Central memory CD4-positive, alpha-beta T cell (primary cell): ENCODE measurements at places on chromosomes 13 and 19.

GRCh38 chr13:27423333-27423732 is 1.1 kb upstream of the GTF3A start:
- DNase-seq = no peak

GRCh38 chr19:7260161-7260560 is 34.1 kb downstream of the INSR start:
- DNase-seq = no peak

DNA sequence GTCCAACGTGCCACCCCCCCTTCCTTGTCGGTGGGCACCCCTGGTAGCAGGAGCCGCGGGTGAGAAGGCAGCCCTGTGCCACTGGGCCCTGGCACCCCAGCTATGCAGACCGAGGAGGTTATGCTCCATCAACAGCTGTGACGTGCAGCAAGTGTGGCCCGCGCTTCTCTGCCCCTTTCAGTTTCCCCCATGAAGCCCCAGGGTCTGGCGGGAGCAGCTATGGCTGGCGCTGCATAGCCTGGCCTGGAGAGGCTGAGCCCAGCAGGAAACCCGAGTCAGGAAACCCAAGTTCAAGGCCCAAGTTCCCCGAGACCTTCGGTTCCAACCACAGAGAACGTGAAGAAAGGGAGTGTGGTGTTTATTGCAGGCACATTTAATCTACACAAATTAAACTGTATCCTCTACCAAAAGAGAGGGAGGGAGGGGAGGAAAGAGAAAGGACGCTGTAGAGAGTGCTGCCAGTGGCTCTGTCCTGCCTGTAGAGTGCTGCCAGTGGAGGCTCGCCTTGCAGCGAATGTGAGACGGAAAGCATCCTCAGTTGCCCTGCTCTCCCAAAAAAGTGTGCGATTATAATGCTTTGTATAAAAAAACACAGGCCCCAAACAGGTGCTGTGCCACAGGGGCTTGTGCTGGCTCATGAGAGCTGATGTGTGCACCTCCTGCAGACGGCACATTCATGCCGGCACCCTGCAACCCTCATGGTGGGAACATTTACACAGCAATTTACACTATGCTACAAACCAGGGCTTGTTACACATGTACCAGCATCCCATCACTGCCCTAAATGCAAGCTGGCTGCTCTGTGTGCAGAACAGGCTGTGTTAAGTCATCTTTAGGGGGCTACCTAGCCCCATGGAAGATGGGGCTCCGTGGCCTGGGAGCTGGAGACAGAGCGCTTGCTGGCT is 16.3 kb downstream of the POP4 start:
- peak; percentile 32 for DNase-seq

GRCh38 chr13:109790086-109790485 is 3.7 kb upstream of the IRS2 start:
- no peak for DNase-seq

DNA sequence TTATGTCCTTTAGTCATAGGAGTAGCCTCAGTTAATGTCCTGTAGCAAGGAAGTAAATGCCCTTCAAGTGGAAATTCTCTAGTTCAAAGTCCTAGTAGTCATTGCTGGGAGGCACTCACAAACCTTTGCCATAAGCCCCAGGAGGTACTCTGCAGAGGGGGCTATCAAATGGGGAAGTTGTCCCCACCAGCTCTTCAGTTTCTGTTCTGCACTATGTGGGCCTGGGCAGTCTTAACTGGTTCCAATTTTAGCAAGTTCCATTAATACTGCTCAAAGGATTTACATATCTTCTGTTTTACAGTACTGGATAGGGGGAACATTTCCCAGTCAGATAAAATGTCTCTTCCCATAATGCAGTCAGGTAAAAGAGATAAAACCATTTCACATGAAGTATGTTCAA is 101.3 kb downstream of the B3GLCT start:
- DNase-seq = no peak

- DNase-seq = no peak
These were observed 333.2 kb downstream of the DNAJC15 start for GRCh38 chr13:43356567-43356966.

GRCh38 chr19:41265395-41266153 is 1.4 kb downstream of the HNRNPUL1 start:
- no peak for DNase-seq

- DNase-seq = no peak
These were observed 18.9 kb downstream of the ARID3A start for GRCh38 chr19:944663-945241.

GRCh38 chr19:18928018-18928805 is 8.7 kb downstream of the DDX49 start:
- no peak for DNase-seq

DNA sequence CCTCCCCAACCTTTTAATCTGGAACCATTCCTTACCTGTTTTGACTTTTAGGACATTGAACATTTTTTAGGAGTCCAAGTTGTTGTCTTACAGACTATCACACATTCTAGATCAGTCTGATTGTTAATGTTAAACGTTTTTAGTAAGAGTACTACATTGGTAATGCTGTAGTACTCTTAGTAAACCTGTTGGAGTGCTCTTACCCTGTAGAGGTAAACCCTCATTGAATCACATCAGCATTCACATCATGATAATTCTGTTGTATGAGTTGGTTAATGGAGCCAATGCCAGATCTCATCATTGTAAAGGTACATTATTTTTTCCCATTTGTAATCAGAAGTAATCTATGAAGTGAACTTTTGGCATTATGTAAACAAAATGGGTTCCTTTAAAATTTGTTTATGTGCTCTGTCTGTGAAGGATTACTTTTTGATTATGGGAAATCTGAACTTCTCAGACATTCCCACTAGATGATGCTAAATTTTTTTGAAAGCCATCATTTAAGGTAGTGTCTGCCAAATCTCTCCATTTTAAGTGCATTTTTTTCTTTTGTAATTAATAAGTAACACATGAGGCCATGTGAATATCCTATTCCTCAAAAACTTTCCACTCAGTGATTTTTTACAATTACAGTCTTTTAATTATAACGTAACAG is 55.2 kb downstream of the VWA8 start:
- peak; percentile 32 for DNase-seq

- no peak for DNase-seq
These were observed 540.5 kb downstream of the PCDH9 start for GRCh38 chr13:66689628-66690027.

DNA sequence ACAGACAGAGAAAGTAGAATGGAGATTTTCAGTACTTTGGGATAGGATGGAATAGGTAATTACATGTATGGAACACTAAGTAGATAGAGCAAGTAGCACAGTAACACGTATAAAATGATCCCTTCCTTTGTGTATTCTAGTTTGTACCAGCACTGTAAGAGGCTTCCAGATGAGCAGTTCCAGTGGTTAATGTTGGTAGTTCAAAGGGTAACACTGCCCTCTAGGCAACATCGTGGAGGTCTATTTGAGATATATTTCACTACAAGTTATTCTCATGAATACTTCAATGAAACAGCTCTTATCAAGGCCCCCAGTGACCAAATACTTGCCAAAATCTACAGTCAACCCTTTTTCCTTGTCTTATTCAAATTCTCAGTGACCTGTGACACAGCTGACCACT is 13.5 kb upstream of the ZNF563 start:
- peak; percentile 21 for DNase-seq

GRCh38 chr13:97256343-97256783 is 34.2 kb downstream of the MBNL2 start:
- no peak for DNase-seq

- DNase-seq = no peak
These were observed 1004.8 kb downstream of the SLITRK5 start for GRCh38 chr13:88676016-88676415.

DNA sequence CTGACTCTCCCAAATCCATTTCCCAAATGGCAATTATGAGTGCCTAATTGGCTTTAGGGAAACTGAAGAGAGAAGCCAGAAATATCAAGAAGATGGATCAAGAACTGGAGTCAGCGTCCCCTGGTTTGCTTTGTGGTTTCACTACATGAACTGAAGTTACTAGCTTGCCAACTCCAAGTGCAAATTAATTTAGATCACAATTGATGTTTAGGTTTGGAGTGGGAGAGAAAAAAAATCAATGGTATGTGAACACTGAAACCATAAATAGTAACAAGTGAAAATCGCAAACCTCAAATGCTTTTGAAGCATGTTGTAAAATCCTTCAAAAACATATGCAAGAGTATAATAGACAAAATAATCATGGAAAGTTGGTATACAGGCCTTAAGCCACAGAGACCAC is 1528.6 kb upstream of the SLC10A2 start:
- no peak for DNase-seq

DNA sequence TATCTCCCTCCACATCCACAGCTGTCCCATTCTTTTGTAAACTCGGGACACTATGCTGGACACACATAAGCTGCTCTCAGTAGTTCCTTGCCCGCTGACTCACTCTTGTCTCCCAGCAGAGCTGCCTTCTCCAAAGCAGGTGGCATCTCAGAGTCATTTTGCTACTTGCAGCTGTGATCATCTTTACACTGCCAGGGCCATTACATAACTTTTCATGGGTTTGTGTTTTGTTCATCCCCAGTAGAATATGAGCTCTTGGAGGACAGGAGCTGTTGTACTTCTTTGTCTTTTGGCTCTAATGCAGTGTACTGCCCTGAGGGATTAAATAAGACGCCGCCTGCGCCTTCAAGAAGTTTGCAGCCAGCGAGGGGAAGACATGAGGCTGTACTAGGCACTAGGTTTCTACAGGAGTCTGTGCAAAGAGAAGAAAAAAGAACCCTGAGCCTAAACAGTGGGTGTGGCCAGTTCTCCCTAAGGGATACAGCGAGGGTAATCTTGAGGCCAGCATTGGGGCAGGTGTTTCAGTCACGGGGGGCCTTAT is 40.8 kb upstream of the GPR183 start:
- no peak for DNase-seq

DNA sequence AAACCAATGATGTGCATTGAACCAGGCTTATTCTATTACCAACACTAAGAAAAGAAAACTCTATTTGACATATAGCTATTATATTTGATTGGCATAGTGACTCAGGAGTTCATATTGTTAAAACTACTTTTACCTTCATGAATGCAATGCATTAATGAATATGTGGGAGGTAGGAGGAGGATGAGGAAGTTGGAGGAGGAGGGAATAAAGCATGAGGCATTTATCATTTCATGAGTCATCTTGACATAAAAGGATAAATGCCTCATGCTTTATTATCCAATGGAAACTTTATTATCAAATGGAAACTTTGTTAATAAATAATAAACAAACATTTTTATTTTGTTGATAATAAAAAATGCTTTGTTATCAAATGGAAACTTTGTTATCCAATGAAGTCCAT is 116.5 kb downstream of the SPRY2 start:
- no peak for DNase-seq

GRCh38 chr13:47858042-47859025 is 142.7 kb downstream of the SUCLA2 start:
- no peak for DNase-seq

DNA sequence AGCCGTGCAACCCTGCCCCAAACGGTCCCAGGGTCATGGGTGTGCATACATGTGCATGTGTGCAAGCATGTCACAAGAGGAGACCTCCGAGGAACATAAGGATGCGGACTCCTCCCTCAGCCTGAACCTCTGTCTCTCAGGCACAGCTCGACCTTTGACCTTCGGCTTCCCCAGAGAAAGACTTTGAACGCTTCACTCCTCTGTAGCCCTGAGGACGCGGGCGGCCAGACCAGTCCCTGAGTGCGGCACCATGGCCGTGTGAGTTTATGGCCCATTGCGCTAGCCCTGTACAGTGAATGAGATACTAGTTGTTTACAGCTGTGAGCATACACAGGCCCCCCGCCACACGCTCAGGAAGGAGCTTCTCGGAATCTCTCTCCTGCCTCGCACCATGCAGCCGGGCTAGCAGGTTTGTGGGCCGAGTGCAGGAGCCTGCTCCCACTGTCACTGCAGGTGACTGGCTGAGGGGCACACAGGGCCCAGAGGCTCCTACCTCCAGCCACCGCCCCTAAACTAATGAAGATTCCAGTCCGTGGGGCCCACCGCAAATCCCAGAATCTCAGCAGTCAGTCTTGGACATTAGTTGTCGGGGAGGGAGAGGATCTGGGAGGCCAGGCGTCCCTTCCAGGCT is 10.8 kb downstream of the RASA3 start:
- DNase-seq = no peak

DNA sequence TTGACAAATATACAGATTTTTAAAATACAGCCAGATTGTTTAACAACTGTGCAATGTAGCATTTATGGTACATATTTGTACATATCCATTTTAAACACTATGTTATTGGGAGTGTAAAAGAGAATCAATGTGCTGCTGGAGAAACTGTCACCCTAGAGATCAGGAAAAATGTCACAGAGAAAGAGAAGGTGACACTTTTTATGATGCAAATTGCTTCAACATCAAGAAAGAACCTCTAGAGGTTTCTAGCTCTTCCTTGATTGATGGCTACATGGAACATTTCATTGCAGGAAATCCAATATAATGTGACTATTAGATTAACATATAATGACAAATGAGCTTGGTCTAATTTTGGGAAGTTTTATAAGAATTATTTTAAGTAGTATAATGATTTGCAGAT is 1491.2 kb upstream of the PCDH20 start:
- no peak for DNase-seq

GRCh38 chr13:54627646-54628372 is 1599.2 kb downstream of the OLFM4 start:
- no peak for DNase-seq

DNA sequence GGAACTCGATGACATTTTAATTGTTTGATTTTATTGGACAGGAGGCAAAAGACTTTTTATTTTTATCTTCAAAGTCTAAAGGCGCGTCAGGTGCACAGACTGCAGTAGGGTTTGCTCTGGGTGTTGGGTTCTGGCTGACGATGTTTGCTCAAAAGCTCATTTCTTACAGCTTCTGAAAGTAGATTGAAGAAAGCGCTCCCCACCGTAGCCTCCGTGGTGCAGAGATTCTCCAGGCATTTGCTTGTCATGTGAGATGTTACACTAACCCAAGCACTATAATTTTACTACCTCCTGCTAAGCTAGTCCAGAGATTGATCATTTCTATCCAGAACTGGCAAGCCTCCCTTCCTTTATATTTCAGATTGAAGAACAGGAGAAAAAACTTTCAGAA is 14.5 kb upstream of the ATP11A start:
- DNase-seq = no peak

- no peak for DNase-seq
These were observed 4.1 kb downstream of the SWSAP1 start for GRCh38 chr19:11378319-11379189.

GRCh38 chr13:25587326-25587980 is 215.7 kb downstream of the ATP8A2 start:
- DNase-seq = no peak

DNA sequence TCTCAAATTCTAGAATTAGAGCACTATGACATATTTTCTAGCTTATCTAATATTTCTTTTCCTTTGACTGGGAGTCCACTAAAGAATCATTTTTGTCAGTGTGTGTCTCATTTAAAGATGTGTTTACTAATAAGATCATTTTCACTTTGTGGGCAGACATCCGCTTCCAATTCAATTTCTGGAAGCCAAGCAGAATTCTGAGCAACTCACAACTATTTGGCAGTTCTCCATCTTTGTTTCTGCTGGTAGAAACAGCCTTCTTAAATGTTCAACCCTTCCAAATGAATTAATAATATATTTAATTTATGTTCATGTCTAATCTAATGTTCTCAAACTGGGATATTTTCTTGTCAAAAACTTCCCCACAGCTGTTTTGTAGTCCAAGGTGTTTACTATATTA is 411.8 kb downstream of the KCTD12 start:
- no peak for DNase-seq
